ENCODE measurements at places on chromosomes 2 and 18.

GRCh38 chr2:231207734-231208133, 9.3 kb downstream of the ARMC9 start:
- DNase-seq = no peak

GRCh38 chr2:199160677-199161465, 296.9 kb downstream of the SATB2 start:
- DNase-seq = no peak

DNA sequence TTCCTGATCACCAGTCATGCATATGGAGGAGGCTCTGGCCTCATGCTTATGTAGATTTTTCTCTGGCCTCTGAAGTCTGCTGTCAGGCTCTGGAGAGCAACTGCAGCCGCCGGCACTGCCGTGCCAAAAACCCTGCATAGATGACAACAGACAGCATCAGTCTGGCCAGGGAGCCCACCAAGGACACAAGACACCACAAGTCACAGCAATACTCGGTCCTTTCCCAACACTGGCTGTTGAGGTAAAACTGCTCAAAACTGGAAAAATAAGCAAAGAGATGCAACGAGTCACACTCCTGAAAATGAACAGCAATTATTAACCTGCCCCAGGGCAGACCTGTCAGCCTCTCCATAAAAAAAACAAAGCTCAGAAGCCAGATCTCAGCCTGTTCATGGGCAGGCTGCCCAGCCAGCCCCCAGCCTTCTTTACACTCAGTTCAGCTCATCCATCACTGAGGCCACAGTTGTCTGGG, 186.0 kb upstream of the RAB6C start:
- peak; percentile 64 for DNase-seq

DNA sequence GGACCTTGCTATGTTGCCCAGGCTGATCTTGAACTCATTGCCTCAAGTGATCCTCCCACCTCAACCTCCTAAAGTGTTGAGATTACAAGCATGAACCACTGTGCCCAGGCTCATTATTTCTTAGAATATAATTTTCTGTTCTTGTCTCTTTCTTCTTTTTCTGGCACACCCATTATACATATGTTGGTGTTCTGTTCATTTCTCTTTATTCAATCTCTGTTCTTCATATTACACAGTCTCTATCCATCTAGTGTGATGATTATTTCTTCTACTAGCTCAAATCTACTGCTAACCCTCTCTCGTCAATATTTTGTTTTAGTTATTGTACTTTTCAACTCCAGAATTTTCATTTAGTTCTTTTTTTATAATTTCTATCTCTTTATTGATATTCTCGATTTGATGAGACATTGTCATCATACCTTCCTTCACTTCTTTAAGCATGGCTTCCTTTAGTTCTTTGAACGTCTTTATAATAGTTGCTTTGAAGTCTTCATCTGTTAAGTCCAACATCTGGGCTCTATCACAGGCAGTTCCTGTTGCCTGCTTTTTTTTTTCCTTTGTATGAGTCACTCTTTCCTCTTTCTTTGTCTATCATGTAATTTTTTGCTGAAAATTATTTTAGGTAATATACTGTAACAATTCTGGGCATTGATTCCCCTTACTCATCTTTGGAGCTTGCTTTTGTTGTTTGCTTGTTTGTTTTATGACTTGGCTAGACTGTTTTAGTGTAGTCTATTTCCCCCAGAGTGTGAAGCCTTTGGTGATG, 196.4 kb upstream of the NABP1 start:
- DNase-seq = no peak

DNA sequence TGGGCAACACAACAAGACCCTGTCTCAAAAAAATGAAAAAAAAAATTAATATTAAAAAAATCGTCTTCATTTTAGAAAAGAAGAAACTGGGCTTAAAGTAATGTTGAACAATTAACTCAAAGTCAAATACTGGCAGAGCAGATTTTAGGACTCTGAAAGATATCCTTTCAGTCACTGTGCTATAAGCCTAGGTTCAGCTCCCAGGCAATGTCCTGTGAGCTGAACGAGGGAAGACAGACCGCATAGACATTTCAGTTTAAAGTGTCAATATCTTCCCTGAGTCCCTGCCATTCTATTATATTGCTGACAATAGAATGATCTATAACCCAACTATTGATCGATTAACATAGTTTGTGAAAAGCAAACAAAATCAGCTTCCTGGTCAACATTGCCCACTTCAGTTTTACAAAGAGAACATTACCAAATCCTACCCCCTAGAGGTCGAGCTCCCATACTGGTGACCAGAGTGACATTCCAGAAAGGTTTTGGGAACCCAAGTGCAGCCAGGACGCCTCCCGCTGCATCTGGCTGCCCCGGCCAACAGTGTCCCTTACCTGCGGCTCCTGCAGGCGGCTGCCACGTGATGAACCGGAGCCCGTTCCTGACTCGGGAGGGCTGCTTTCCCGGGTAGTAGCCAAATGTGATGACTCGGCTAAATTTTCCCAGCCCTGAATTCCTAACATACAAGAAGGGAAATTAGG, 639 bp downstream of the MRO start:
- peak; percentile 19 for DNase-seq

DNA sequence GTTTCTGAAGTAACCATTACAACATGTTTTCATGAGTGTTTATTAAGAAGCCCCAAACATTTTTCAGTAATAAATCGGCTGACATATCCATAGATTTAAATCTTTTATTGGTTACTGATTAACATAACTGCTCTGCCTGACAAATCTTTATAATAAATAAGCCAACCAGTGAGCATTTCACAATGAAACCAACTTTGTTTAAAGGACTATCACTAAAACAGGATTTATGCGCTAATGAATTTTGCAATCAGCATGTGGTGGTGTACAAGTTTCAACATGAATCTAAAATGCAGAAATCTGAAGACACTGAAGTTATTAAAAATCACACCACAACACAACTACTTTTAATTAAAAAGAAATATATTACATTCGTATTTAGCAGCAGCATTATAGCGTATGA, 166.7 kb downstream of the MEIS1 start:
- DNase-seq = no peak

DNA sequence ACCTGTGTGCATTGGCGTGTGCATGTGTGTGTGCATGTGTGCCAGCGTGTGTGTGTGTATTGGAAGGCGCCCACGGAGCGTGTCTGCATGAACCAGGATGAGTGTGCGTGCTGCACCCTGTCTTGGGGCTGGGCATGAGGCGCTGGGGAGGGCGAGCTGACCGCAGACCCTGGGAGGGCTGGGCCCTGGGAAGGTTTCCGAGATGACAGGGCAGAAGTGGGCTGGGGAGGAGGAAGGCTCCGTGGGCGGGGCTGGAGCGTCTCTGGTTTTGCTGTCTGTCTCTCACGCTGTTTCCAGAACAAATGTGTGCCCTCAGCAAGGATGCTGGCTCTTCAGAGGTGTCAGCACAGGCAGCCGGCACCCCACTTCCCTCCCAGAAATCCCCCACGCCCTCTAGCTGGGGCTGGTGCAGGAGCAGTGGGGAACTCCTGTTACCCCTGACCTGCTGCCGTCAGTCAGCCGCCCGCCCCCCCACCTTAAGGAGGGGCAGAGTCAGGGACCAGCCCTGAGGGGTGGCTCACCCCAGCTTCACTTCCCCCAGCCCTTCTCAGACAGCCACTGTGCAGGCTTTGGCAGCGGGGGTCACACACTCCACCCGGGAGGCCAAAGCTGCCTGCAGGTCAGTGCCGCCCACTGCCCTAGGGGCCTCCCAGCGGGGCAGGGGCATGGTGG, at the start of gene GPR35:
Gene GPR35, plus strand, starts transcription at position 531 of the 672 bp plus-strand sequence. CDS start 4,473 bp downstream, outside the sequence.
- DNase-seq = peak; percentile 74

GRCh38 chr18:11840493-11840892, 10.7 kb upstream of the CHMP1B start:
- no peak for DNase-seq

DNA sequence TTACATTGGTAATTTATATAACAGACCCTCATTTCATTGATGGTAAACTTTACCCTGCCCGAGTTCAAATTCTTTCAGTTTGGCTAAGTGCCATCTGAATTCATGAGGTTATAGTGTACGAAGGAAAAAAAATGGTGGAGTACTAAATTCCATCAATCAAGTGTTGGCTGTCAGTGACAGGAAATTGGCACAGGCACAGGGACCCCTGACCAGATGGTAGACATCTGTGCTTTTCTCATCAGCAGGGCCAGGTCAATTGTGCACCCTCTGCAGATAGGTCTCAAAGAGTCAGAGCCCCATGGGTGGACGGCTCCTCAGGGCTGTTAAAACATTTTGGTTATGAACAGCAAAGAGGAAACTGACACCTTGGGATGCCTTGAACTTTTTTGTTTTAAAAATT, 439.2 kb downstream of the SETBP1 start:
- DNase-seq = no peak

GRCh38 chr2:104046466-104046865, 807.4 kb upstream of the POU3F3 start:
- no peak for DNase-seq

DNA sequence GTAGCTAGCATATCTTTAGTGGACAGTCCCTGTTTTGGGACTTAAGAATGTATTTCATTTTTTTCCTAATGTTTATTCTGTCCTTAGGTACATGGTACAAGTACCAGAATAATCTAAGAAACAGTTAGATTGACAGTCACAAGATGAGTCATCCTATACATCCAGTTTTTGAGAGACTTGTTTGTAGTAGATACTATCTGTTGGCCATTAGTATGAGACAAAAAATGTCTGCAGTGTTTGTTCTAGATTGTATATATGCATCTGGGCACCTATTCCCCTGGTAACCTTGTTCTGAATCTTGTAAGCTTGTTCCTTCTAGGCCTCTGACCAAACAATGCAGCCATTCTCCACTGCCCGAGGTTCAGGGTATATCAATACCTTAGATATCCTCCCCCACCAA, 1343.5 kb downstream of the SUCLG1 start:
- no peak for DNase-seq

GRCh38 chr2:85709401-85709811, 15.2 kb downstream of the GNLY start:
- peak; percentile 68 for DNase-seq

DNA sequence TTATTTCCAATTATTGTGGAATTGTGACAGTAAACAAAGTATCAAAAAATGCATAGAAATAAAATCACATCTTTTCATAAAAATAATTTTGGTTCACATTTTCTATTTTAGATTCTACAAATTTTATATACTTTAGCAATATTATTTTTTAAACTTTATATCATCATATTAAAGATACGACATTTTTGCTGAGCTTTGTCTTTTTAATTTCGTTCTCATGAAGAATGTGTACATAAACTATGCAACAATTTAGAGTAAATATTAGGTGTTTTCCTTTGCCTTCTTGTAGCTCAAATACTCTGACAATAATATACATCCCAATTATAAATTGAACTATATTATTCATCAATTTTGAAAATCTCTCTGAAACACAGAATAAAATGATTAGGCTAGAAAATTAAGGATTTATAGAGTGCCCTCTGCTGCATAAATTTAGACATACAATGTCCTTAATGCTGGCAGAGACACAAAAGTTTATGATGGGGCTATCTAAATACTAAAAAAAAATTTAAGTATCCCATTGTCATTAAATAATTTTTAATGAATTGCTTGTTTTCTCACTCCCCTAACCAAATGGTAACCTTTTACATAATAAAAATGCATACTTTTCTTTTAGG, 45.7 kb downstream of the CCDC102B start:
- DNase-seq = no peak

GRCh38 chr2:128469203-128469602, 150.5 kb upstream of the HS6ST1 start:
- DNase-seq = no peak

DNA sequence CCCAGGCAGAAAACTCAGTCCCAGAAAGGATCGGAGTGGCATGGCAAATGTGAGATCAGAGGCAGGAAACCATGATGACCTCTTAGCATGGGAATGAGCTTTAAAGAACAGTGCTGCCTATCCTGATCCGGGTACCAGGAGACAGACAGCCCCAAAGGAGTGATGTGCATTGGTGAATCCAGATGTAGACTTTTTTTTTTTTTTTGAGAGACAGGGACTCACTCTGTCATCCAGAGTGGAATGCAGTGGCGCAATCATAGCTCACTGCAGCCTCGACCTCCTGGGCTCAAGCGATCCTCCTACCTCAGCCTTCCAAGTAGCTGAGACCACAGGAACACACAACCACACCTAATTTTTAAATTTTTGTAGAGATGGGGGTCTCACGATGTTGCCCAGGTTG, 122.7 kb downstream of the VAPA start:
- no peak for DNase-seq

GRCh38 chr2:218963601-218964000, 4.1 kb downstream of the CDK5R2 start:
- no peak for DNase-seq

DNA sequence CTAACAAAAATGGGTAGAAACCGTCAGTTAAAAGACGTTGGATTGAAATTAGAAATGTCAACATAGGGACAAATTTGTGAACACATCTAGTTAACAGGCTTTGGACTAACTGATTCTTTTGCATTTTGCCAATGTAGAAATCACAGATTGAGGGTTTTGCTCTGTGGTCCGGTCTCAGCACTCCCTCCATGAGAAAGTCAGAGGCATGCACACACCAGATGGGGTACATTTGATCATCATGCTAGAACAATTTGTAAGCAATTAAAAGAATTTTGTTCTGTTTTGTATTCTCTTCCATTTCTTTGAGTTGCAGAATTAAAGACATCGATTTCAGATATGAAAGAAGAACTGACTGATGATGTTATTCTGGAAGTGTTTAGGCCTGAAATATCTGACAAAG, 179.1 kb upstream of the CCDC68 start:
- DNase-seq = no peak

DNA sequence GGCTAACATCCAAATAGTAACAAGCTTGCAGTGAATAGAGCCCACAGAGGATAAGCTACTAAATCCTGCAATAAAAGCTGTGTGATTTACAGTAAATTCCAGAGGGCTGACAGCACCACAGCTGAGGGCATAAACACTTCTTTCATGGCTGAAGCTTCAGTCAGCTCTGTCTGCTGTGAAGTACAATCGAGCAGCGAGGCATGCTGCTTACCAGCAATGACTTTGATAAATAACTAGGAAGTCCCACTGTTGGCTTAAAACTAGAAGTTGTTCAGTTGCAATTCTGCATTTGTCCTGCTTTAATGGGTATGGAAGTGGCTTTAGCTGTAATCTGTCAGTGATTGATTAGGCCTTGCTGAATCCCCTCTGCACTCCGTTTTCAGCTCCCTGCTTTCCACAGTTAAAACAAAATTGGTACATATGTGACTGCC, 65.2 kb upstream of the FIGN start:
- peak; percentile 97 for DNase-seq

- peak; percentile 38 for DNase-seq
Observed at GRCh38 chr2:41695198-41696113, 352.4 kb upstream of the PKDCC start.
